ENCODE measurements at places on chromosomes 1 and 21.

GRCh38 chr1:226679853-226680516, 59.1 kb downstream of the ITPKB start:
- DNase-seq, result no peak

GRCh38 chr1:50697440-50698421, 262.3 kb downstream of the FAF1 start:
- DNase-seq, result no peak

DNA sequence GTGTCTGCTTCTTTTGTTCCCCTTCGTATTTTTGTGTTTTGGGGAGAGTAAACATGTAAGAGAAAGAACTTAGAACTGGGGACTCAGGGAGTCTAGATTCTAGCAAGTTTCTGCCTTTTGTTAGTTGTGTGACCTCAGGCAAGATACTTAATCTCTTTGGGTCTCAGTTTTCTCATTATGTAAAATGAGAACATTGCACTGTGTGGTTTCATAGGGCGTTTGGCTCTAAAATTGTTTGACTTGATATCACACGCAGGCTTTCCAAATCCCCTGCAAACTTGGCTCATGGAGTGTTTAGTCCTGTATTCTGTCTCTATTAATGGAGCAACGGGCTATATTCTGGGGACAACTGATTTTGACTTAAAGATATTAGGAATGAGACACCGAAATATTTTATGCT, 57.7 kb downstream of the NTNG1 start:
- no peak for DNase-seq

GRCh38 chr1:109627692-109628399, 8.2 kb downstream of the AMPD2 start:
- no peak for DNase-seq

- DNase-seq, result no peak
Observed at GRCh38 chr1:10698726-10699469, 97.5 kb downstream of the CASZ1 start.

GRCh38 chr1:2303016-2303775, 75.1 kb downstream of the SKI start:
- no peak for DNase-seq

DNA sequence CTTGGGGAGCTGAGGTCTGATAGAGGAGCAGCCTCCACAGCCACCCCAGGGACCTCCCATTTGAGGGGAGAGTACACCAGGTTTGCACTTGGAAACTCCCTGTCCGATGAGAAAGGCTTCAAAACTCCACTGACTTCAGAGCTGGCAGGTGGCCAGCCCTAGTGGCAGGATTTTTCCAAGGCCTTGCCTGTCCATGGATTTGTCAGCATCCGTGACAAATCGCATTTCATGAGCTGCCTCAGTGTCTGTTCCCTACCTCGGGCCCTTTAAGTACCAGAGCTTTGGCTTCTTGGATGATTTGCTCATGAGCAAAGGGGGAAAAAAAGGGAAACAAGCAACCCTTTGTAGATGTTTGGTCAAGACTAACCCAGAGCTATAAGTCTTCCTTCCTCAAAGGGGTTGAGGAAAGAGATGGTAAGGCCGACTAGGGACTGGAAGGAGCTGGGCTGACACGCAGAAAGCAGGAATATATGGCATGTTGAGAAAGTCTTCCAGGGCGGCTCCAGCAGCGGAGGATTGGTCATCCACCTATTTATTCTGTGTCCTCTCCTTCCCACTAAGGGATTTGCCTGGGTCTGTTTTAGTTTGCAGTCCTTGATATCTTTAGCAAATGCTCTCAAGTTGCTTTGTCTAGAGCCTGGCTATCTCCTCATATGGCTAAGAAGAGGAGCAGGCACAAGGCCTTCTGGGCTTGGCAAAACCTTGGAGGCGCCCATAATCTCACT, 2.7 kb upstream of the HSPG2 start:
- no peak for DNase-seq

- DNase-seq, result no peak
Observed at GRCh38 chr1:165492845-165493373, 48.0 kb upstream of the RXRG start.

GRCh38 chr1:180632326-180633056, 669 bp downstream of the XPR1 start:
- DNase-seq, result no peak

DNA sequence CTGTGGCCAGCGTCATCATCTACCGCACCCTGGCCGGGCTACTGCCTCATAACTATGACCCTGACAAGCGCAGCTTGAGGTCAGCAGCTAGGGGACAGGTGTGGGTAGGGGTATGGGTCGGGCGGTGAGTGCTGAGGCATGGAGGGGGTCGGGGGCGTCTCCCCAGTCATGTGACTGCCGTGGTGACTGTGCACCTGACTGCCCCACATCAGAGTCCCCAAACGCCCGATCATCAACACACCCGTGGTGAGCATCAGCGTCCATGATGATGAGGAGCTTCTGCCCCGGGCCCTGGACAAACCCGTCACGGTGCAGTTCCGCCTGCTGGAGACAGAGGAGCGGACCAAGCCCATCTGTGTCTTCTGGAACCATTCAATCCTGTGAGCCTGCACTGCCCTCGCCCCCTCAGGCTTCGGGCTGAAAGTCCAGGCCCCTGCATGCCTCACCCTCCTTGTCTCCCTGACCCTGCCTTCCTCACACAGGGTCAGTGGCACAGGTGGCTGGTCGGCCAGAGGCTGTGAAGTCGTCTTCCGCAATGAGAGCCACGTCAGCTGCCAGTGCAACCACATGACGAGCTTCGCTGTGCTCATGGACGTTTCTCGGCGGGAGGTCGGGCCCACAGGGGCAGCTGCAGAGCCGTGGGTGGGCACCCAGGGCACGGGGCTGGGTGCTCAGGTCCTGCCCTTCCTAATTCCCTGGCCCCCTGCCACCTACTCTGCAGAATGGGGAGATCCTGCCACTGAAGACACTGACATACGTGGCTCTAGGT, 13.5 kb downstream of the PSRC1 start:
- no peak for DNase-seq

- DNase-seq, result no peak
Observed at GRCh38 chr1:215475796-215476481, 91.2 kb upstream of the KCTD3 start.

Data from vagina (tissue), 2 donors.